CD4-positive, alpha-beta memory T cell (primary cell): ENCODE measurements at places on chromosomes 3 and 15. TPM values are rescaled to one million over a fixed set of nuclear protein-coding genes. Genes with fewer than 3 reads are reported as not detected.

The KNG1 gene
- not detected for total RNA-seq

The PLXNB1 gene
- 5.0 TPM for total RNA-seq

The TRPM1 gene
- not detected for total RNA-seq

The SERF2 gene
- total RNA-seq: 596 TPM

DNA sequence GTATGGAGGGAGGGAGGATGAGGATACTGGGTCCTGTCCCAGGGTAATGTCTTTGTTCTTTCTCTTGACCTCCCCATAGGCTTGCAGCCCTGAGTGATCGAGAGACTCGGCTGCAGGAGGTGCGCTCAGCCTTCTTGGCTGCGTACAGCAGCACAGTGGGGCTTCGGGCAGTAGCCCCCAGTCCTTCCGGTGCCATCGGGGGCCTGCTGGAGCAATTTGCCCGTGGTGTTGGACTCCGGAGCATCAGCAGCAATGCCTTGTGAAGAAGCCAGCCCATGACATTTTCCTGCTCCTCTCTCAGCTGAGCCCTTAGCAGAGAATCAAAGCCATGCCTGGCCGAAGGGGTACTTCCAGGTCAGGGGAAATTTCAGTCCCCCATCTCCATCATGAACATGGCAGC, 1.9 kb upstream of the CPNE9 start:
- H3K4me1 ChIP-seq: peaks cover 10% of the 10 kb centered on the region
- no peak overlapping the region for H3K4me3 ChIP-seq
- H3K27ac ChIP-seq: no peak overlapping the region
- no peaks in the 10 kb centered on the region for H3K27me3 ChIP-seq
- peaks cover 18% of the 10 kb centered on the region for H3K36me3 ChIP-seq

The GPR15 gene
- 31.2 TPM for total RNA-seq
